ENCODE measurements at places on chromosomes 2 and 18.

- peak; percentile 5 for DNase-seq
Measured at GRCh38 chr18:42426496-42427015, 471.5 kb downstream of the PIK3C3 start.

- DNase-seq: no peak
Measured at GRCh38 chr2:167049659-167050058, 161.4 kb downstream of the XIRP2 start.

DNA sequence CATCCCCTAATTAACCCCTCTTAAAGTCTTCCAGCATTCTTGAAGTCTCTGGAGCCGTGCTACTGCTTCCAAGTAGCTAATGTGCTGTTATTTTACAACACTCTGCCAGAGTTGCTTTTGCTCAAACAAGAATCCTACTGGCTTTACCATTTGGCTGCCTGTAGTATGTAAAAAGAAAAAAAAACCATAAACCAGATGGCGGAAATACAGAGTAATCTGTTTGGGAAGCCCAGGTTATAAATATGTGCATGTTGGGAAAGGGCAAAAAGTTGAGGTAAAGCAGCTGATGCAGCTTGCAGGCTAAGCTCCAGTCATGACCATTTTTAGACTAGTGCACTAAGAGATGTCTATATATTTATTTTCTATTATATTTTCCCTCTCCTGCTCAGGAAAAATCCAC is 313.2 kb upstream of the ETAA1 start:
- no peak for DNase-seq

DNA sequence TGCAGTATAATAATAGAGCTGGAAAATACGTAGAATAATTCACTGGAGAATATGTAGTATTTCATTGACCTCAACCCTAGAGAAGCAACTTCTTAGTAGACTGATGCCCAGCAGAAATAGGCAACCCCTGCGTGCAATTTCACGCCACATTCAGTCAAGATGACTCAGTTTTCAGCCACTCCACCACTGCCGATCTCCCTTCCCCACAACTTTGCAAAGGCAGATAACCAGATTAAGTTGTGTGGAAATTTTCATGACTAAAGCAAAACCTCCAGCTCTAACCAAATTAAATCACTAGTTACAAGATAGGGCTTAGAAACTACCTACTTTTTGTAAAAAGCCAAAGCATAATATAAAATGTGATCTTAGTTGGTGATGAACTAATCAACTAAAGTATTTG is 63.3 kb upstream of the STK17B start:
- no peak for DNase-seq

GRCh38 chr2:237968048-237968862 is 1.4 kb downstream of the UBE2F start:
- peak; percentile 70 for DNase-seq

DNA sequence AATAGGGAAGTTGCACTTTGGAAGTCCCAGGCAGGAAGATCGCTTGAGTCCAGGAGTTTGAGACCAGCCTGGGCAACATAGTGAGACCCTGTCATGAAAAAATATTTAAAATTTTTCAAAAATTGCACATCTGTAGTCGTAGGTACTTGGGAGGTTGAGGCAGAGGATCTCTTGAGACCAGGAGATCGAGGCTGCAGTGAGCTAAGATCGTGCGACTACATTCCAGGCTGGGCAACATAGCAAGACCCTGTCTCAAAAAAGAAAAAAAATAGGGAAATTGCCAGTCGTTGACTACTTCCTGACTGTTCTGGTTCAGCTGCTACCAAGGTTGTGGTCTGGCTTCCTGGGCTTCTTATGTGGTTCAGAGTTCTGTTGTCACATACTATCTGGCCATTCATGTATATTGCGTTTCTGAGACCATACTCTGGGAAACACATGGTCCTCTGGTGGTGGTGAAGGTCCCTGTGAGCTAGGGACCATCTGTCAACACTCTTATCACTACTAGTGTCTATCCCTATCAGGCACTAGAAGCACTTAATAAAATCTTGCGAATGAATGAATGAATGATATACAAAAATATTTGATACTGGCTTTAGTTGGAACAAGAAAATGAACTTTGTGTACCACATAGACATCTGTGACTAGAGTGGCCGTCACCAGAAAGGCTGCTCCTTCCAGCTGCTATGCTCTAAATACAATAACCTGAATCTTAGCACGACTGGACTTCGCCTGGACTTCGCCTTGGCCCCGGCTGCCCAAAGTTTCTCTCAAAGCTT is 861 bp upstream of the KLHL23 start:
- DNase-seq: no peak

- DNase-seq: no peak
Measured at GRCh38 chr2:175404839-175405238, 223.3 kb upstream of the ATP5MC3 start.

DNA sequence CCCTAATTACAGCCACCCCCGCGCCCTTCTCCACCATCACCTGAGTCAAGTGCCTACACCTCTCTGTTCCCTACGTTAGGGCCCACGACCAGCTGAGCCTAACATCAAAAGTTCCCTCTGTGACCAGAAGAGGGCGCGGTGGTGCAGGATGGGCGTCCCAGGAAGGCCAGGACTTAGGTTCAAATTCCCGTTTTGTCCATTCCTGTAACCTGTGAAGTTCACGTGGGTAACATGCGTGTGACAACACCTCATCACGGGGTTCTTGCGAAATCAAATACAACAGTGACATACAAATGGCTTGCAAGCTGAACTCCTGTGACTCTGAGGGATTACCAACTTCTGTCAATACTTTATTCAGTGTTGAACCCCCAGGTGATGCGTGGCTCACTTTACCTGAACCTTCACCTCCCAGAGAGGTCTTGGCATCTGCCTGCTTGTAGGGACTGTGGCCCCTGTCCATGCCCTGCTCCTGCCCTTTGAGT is 207.9 kb downstream of the ARL4C start:
- peak; percentile 20 for DNase-seq

GRCh38 chr2:111054791-111055691 is 65.7 kb upstream of the BCL2L11 start:
- no peak for DNase-seq

- no peak for DNase-seq
Measured at GRCh38 chr2:190635781-190636180, 13.1 kb upstream of the NAB1 start.

- no peak for DNase-seq
Measured at GRCh38 chr2:126750506-126750905, 94.5 kb downstream of the GYPC start.

GRCh38 chr2:30026091-30027055 is 105.0 kb upstream of the ALK start:
- peak; percentile 65 for DNase-seq

- no peak for DNase-seq
Measured at GRCh38 chr18:6859676-6860422, 130.3 kb downstream of the ARHGAP28 start.

DNA sequence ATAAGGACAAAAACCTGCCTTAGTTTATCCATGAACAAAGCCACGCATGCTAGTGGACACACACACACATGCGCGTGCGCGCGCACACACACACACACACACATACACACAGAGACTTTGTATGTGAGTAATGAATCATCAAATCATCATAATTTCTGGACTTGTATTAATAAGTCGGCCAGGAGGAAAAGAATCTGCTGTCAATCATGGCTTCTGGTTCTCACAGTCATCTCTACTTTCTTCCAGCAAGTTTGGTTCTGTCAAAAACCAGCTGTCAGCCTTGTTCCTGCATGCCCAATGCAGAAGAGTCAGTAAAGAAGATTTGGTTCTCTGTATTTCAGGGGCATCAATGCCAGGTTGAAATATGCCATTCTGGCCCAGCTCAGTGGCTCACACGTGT is 1.1 kb upstream of the TTR start:
- no peak for DNase-seq

- DNase-seq: no peak
Measured at GRCh38 chr18:5107988-5108387, 89.1 kb downstream of the AKAIN1 start.

DNA sequence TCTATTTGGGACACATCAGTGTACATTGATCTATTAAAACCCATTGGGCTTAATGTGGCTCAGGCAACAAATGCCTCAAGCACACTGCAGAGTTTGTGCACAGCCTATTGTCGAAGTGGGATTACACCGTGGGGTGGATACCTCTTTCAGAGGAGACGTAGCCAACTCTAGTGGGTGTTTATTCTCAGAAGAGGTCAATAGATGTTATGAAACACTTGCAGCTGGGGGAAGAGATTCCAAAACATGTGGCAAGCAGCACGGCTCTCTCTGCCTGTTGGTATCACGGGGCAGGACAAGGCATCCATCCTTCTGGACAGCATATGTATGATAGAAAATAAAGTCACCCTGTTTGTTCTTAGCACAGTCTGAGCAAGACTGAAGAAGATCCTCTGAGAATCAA is 121.4 kb upstream of the COPS8 start:
- DNase-seq: no peak

DNA sequence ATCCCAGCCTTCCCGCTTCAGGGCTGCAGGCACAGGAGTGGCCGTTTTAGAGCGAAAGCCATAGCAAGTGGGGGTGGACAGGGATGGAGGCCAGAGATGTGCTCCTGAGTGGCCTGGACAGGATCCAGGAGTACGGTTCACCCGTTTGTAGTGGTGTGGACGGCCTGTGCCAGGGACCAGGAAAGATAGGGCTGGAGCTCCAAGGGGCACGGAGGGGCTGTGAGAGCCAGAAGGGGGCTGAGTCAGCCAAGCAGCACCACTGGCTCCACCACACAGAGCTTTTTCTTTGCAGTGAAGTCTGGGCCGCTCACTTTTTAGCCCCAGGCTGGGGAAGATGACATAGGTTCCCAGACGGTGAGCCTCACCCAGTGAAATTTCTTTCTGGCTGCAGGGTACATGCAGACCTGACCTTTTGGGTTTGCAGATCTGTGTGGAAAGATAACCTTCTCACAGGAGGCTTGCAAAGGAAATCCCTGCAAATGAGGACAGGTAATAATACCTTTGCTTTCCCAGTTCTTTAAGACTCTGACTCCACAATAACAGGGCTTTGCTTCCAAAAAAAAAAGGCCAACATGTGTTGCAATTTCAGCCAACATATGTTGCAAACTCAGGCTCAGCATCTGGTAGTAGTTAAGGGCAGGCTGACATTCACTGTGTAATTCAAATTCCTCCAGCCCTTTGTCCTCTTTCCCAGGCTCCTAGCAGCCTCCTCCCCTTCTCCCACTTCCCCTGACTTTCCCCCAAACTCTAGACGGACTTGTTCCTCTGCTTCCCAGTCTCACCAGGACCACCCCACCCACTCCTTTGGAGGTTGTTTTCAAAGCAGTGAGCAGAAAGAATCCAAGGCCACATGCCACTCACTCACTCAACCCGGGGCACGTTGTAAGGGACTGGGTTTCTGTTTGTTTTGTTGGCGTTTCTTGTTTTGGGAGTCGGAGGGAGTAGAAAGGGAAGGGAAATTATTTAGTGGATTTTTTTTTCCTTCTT is 20.3 kb upstream of the LAPTM4A start:
- DNase-seq: no peak

- DNase-seq: no peak
Measured at GRCh38 chr2:179622635-179623300, 238.6 kb downstream of the ZNF385B start.

- no peak for DNase-seq
Measured at GRCh38 chr2:240377366-240377765, 58.1 kb upstream of the GPC1 start.

DNA sequence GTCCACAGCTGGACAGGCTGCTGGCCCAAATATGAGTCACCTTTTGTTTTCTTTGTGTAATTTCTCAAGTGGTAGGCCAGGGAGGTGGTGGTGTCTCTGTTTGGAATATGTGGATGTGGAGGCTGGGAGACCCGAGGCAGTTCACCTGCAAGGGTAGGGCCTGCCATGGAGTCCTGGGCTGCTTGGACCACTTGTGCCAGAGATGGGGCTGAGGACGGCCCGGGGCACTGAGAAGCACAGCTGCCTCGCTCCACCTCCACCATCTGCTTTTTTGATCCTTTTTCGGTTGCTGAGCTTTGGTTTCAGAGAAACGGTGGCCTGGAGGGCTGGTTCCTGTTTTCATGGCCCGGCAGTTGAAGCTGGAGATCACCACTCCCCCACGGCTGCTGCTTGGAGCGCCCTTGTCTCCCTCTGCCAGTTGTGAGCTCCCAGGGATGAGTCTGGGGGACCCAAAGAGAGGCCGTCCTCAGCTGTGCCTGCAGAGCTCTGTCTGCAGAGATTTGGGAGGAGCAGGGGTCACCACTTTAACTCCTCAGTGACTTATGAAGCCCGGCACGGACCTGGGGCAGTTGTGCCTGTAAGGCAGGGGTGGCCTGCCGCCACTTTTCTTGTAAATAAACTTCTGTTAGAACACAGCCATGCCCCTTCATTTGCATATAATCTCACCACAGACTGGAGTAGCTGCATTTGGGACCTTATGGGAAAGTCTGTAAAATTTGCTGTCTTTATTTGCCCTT is 67.6 kb upstream of the MCFD2 start:
- DNase-seq: peak; percentile 31

DNA sequence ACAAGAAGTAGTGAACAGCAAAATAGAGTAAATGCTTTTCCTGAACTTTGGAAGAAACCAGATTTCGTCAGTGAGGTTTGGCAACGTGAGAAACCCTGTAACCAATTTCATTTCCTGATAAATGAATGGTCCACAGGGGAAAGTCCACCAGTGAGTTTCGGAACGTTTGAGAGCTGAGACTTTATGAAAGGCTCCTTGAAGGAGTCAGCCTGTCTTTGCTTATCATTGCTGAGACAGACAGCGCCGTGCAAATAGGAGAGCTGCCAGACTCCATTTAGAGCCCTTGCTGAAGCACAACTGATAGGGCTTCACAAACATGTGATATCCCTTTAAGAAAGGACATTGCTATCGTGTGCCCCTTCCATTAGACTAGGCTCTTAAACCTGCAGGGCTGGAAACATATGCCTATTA is 121.8 kb upstream of the SMAD7 start:
- no peak for DNase-seq

GRCh38 chr18:62399276-62399675 is 74.2 kb downstream of the TNFRSF11A start:
- no peak for DNase-seq

- no peak for DNase-seq
Measured at GRCh38 chr18:80074697-80075096, 34.4 kb upstream of the ADNP2 start.

- DNase-seq: no peak
Measured at GRCh38 chr2:197915548-197916265, 111.3 kb downstream of the PLCL1 start.

GRCh38 chr2:19806131-19806530 is 95.7 kb downstream of the TTC32 start:
- no peak for DNase-seq

GRCh38 chr2:21467910-21468309 is 344.1 kb downstream of the TDRD15 start:
- no peak for DNase-seq

DNA sequence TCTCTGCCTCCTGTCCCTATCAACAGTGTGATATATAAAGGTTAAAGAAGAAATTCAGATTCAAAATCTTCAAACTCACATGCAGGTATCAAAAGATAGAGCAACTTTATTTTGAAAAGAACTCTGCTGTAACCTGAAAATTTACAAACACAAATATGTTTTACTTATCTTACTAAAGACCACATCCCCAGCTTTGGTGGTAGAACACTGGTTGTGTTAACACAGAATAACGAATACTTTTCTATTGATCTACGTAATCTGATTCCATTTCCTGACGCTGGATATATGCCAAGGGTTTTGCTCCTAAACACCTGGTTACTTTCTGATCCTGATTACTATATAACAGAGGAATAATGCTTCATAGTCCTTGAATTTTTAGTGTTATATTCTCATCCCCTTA is 23.1 kb upstream of the SLC39A10 start:
- no peak for DNase-seq

All from midbrain (tissue), 1 donor.